ENCODE measurements at places on chromosomes 2 and 18.

DNA sequence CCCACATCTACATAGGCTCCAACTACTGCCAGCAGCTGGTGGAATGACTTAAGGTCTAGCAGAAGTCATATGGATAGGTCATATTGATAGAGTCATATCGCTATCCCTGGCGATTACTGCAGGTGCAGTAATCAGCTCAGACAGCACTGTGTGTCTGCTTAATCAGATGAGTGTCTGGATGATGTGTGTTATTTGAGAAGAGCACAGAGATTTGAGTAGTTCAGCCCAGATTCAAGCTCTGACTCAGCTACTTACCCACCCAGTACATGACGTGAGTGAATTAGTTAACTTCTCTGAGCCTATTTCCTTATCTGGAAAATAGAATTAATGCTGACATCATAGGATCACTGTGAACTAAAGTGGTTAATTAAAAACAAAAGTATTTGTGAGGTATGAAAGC lies 78.9 kb downstream of the EHD3 start:
- DNase-seq = no peak

GRCh38 chr2:119683074-119683712 lies 4.2 kb downstream of the TMEM177 start:
- DNase-seq = no peak

DNA sequence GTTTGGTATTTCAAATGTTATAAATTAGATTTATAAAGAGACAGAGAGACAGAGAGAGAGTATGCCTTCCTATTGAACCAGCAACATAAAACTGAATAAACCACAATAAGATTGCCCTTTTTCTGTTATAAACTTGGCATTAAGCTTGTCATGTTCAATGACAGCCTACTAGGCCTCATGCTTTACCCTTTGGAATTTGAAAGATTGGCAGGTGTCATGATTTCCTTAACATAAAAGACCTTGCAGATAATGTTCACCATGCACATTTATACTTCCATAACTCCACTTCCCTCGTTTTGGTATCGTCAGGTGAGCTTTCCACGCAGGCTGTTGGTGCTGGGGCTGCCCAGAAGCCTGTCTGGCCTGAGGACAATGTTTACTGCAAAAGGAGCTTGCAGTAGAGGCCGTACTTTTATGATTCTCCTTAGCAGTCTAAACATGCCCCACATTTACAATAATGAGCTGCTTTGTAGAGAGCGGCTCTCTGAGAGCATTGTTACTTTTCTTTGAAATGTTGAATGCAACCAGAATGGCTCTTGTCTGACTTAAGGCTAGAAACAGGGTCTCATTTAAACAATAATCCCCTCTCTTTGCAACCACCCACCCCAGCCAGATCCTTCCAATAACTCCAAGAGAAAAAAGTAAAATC lies 379.1 kb upstream of the ATP5MC3 start:
- no peak for DNase-seq

DNA sequence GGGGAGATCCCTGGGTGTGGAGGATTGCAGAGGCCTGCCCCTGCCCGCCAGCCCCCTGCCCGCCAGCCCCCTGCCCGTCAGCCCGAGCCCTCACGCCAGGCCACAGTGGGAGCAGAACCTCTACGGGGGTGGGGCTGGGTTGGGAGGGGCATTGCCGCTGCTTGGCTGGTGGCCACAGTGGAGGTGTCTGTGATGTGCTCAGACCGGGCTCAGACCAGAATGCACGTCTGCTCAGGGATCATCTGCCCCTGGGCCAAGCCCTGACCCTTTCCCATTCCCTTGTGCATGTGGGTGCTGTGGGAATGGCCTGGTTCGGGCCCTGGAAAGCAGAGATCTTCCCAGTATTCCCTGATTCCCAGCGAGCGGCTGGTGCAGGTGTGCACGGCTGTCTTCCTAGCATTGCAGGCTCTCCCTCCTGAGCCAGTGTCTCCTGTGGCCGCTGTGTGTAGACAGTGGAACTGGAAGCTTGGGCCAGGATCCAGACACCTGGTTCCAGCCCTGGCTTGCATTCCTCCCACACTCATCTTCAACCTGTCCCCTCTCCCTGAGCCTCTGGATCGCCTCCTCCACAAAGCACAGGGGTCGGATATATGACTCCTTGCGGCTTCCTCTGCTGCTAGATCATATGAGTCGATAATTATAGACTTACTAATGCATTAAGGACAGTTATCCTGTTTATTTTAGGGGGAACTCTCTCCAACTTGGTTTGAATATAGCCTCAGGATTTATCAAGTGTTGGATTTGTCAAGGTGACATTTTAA lies 161.6 kb downstream of the LDLRAD4 start:
- no peak for DNase-seq

Data from DMS79 treated with DMSO at 0.1 percent for 48 hours (cell line).